ENCODE measurements at places on chromosomes 5 and 9. TPM values are rescaled to one million over a fixed set of nuclear protein-coding genes. Genes with fewer than 3 reads are reported as not detected.

SLC45A2 gene
- total RNA-seq: not detected

LOX gene
- total RNA-seq: 13.0 TPM

- DNase-seq: no peak
Observed at GRCh38 chr5:107979900-107980299, 309.2 kb upstream of the EFNA5 start.

DNA sequence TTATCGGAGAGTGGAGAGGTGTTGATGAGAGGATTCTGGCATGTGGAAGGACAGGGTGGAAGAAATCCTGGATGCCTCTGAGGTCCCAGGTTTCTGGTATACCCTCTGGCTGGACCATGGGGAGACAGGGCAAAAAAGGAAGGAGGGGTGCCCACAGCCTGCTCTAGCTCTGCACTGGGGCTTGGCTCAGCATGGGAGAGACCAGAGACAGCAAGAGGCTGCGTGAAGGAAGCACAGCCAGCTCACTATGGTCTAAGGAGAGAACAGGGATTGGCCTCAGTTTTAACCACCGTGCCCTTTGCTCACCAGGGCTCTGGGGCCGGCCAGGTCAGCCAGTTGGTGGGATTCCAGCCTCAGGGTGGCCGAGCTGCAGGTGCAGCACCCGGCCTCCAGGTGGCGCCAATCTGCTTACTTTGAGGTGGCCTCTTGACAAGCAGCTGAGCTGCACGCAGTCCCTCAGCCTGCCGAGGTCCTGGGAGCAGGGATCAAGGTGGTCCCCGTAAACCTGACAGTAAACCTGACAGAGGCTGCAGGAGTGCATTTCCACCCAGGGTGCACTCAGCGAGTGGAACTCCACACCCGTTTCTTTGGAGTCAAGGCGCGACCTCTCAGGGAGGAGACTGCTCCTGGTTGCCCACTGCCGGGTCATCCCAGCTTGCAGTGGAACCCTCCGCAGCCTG is 25.0 kb upstream of the SPTLC1 start:
- peak; percentile 83 for DNase-seq

DNA sequence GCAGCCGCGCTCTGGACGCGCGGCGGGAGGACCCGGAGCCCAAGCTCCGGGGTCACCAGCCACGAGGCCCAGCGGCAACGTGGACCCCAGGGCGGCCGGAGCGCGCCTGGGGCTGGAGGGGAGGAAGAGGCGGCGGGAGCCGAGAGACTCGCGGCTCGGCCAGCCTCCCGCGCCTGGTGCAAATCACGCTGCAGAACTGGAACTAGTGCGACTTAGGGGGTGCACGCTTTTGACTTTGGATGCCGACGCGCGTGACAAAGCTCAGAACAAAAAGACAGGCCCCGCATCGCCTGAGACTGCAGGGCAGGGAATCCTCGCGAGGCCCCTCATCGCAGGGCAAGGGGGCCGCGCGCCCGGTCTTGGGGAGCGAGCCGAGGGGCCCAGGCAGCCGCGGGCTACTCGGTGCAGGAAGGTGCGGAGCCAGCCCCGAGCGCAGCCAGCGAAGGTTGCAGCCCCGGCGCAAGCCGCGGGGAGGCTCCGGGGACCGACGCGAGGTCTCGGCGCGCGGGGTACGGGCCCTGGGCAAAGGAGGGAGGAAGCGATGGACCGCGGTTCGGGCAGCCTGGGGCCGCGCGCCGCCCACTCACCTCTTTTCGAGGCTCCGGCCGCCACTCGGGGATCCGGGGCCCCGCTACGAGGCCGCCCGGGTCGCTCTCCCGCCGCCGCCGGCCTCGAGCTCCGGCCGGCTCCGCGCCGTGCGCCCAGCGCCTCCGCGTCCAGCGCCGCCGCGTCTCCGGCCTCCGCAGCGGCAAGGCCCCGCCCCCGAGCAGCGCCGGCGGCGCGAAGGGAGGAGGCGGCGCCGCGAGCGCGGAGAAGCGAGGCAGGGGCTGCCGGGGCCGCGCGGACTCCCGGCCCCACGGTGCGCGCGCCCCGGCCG is at the start of gene GOLM1:
Gene GOLM1, minus strand, starts transcription at position 735 of the 877 bp plus-strand sequence. CDS start 20,238 bp downstream, outside the sequence.
- DNase-seq: peak; percentile 34

DNA sequence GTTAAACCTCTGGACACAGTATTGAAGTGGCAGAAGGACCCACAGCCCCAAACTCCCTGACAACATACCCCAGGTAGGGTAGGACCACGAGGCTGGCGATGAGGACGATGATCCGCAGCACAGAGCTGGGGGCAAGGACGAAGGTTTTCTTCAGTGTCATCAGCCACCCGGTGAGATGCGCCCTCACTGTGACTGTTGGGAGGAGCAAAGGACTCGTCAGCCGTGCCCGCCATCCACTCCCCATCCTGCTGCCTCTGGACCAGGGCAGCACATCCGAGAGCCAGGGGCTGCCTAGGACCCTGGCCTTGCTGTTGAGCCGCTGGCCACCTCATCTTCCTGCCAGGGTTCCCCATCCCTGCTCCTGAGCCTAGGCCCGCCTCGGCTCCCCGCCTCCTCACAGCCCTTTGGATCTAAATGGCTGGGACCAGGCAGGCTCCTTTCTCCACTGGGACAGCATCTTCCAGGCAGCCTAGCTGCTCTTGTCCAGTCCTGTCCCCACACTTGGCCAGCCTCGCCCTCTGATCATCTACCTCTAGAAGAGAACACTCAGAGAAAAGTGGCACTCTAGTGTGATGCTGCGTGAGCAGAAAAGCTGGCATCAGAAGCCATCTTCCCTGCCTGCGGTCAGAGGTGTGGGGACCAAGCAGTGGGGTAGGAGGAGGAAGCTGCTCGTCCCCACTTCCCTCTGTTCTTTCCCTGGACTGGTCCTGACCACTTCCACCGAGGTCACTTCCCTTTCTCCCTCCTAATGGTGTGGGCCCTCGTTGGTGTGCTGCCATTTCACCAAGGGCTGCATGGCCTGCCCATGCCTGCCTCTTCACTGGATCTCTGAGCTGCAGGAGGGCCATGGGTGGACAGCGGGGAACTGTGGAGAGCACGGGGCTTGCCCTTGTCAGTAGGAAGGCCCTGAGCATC is 49.2 kb downstream of the OTULIN start:
- DNase-seq: no peak

DNA sequence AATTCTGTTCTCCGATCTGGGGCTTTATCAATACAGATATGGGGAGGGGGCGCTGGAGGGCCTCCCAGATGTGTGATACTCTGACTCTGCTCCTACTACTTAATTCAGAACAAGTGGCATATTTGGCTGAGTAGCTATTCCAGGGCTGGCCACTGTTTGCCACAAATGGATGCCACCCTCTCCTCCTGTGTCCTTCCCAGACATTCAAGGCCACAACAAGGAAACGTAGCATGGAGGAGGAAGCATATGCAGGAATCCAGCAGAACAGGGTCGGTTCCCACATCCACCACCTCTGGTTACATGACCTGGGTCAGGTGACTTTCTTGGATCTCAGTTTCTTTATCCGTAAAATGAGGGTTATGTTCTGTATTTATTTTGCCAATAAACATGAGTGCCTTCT is 131.0 kb downstream of the GOLPH3 start:
- no peak for DNase-seq

DNA sequence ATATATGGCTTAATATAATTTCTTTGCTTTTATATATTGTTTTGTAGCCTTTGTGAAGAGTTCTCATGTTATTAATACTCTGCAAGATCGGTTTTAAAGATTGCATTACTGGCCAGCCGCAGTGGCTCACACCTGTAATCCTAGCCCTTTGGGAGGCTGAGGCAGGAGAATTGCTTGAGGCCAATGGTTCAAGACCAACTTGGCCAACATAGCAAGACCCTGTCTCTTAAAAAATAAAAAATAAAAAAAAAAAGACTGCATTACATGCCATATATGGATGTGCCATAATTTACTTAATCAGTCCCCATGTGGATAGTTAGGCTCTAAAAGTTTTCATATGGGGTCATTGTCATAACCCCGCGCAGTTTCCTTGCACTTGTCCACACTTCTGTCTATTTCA is 31.0 kb upstream of the TNFAIP8 start:
- DNase-seq: no peak

GRCh38 chr9:21252721-21253547 is 13.1 kb upstream of the IFNA14 start:
- DNase-seq: no peak

DNA sequence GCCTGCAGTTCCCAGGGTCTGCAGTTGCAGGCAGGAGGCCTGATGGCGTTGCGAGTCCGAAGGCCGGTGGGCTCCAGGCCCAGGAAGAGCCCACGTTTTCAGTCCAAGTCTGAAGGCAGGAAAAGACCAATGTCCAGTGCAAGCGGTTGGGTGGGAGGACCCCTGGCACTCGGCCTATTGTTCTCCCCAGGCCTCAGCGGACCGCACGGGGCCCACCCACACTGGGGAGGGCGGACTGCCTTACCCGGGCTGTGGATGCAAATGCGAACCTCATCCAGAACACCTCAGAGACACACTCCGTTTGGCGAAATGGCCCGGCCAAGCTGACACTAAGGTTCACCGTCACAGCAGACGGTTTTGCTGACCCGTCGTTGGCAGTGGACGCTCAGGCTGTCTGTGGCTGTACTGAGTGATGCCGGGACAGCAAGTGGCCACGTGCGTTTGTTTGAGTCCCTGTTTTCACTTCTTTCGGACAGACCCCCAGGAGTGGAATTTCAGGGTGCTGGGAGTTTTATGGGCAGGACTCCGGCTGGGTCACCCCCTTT is 10.2 kb upstream of the SEC16A start:
- no peak for DNase-seq

GRCh38 chr5:1838013-1838412 is 36.8 kb downstream of the NDUFS6 start:
- DNase-seq: no peak

Data from ovary (tissue), 10 donors.